ENCODE measurements at places on chromosomes 5 and 9.

DNA sequence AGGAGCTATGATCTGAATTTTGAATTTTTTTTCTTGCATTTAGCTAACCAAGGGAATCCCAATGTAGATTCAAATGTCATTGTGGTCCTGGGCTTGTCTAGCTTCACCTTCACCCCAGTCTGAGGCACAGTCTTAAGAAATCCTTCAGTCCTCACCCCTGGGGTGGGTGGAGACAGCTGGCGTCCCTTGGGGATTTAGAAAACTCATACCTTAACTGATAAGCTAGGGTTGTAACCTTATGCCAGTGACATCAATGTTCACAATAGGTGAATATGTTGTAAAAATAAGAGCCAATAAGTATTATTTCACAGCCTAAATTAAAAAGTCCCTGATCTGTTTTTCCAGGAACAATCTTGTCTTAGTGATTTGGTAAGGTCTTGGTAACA, 4.6 kb downstream of the ISOC1 start:
- no peak for DNase-seq

- no peak for DNase-seq
Measured at GRCh38 chr5:154811239-154811638, 39.2 kb downstream of the FAXDC2 start.

DNA sequence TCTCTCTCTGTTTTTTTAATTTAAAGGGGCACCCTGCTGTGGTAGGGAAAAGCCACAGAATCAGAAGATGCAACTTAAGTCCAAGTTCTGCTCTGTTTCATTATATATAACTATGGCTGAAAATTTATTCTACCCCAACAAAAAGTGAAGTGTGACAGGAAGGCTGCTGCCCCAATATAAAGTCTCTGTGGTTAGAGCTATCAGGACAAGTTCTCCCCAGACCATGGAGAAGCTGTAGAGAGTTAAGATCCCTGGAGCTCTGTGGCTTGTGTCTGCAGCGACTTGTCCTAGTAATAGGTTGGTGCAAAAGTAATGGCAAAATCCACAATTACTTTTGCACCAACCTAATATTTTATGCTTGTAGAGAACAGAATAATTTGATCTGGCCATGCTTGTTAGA, 250.9 kb downstream of the PSAT1 start:
- no peak for DNase-seq

DNA sequence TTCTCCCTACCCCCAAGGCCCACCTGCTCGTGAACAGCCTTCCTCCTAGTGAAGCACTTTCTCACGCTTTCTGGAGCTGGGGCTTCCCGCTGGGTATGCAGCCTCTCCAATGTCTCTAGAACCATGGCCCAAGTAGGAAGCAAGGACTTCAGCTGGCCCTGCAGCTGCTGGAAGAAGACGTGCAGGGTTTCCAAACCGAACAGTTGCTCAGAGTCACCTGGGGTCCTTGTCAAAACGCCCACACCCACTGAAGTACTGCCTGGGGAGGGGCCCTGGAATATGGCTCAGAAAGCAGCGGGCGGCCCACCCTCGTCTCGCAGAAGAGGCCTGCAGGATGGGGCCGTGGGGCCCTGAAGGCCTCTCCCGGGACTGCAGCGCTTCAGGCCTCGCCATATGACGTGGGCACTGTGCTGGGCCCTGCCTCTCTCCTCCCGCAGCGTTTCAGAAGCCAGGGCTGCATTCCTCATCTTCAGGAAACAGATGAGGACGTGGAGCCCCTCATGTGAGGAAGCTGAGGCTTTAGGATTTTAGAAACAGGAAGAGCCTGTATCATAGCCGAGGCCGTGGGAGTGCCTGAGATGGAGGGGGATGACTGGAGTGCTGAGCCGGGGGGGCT, 116.0 kb upstream of the LMX1B start:
- no peak for DNase-seq

GRCh38 chr5:82147860-82148573, 130.1 kb downstream of the RPS23 start:
- DNase-seq: no peak

DNA sequence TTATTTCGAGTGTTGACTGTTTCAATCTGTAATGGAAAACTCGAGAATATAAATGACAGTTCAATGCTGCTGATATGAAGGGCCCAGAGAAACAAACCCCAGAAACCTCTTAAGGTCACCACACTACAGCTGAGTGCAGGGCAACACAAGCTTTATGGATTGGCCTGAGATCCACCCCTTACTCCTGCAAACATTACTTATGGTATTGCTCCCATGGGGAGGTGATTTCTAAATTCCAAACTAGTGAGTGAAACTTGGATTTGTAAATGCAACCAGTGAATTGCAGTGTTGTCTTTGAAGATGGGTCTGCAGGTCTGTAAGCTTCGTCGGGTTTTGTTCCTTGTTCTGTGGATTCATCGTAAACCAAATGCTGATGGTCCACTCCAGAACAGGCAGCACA, 85.4 kb downstream of the NTRK2 start:
- DNase-seq: no peak

DNA sequence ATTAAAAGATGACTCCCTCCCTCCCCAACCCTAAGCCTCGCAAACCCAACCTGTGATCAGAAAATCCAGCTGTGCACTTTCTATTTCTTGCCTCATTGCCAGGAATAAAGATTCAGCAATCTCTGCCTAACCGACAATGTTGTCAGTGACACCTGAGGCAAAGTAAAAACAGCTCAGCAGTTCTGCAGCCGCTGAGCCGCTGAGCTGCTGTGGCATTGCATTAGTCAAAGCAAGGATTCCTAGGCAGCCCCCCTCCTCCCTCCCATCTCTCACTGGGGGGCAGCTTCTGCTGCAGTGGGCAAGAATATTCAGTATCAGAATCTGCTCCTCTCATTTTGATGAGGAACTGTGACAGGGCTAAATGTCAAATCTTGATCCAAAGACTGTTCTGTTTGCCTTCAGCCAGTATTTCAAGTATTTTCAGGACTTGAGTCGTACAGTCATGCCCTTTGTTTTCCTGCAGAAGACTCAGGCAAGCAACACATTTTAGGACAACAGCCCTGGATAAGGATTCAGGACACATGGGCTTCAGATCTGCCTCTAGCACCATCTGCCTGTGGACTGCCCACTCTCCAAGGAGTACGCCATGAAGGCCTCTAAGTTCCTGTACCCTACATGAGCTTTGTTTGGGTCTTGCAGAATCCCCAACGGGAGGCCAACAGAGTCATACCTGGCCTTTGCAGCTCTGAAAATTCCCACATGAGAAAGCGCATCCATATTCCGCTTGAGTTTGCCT, 41.1 kb upstream of the DAP start:
- DNase-seq: no peak

DNA sequence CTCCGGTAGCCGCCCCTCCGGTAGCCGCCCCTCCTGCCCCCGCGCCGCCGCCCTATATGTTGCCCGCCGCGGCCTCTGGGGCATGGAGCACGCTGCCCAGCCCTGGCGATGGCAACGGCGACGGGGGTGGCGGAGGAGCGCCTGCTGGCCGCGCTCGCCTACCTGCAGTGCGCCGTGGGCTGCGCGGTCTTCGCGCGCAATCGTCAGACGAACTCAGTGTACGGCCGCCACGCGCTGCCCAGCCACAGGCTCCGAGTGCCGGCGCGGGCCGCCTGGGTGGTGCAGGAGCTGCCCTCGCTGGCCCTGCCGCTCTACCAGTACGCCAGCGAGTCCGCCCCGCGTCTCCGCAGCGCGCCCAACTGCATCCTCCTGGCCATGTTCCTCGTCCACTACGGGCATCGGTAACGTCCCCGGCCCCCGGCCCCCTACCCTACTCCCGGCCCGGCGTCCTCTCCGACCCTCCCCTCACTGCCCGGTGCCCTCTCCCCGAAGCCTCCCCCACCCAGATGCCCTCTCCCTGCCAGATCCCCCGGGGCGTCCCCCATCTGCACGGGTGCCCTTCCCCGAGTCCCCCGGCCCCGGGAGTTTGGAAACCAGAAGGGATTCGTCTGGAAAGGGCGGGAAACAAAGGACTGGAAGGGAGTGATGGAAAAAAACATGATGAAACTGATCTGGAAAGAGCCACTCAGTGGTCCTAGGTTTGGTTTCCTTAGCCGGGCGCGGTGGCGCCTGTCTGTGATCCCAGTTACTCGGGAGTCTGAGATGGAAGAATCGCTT, 417 bp downstream of the SRD5A1 start:
- DNase-seq: peak; percentile 6

GRCh38 chr5:134792286-134792685, 33.7 kb downstream of the DDX46 start:
- no peak for DNase-seq

DNA sequence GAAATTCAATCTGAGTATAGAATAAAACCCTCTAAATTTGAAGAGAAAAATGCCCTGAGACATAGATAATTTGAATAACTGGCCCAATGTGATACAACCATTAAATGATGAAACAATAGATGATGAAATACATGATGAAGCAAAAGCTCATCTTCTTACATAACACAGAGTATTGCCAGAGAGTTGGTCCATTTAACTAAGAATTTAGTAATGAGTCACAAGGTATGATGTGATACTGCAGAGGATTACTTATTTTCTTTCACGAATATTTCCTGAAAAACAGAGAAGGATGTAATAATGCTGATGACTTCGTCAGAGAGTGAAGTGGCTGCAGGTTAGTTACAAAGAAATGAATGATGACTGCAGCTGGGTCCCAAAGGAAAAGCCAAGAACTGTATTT, 379.3 kb downstream of the CDH12 start:
- DNase-seq: no peak

DNA sequence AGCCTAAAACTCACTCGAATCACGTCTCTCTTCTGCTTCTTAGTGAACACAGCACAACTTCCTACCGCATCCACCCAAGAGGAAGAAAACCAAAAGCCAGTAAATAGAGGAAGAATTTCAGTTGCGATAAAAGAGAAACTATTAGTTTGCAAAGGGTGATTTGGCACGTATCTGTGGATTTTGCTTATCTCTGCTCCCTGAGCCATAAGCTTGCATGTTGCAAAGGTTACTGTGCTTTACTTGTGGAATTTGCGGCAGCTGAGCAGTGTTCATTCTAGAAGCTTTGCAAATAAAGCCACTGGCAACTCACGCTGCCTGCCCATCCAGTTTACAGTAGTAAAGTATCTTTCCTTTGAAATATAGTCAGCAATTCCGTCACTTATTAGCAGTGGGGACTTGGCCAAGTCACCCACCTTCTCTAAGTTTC, 149.0 kb upstream of the PCA3 start:
- no peak for DNase-seq

DNA sequence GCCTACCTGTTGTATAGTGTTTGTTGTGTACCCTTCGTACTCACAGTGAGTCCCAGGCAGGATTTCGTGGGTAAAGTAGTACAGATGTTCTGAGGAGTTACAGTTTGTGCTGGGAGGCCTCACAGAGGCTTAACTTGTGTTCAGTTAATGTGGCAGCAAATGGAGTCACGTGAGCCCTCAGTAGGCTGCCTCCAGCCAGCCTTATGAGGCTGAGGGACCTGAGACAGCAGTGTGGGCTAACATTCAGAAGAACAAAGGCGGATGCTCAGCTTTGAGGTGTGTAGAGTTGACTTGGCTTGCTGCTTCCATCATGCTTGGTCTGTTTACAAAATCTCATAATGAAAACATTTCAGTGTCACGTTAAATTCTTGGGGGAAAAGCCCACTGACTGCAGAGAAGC, 118.1 kb downstream of the TRIO start:
- DNase-seq: no peak

DNA sequence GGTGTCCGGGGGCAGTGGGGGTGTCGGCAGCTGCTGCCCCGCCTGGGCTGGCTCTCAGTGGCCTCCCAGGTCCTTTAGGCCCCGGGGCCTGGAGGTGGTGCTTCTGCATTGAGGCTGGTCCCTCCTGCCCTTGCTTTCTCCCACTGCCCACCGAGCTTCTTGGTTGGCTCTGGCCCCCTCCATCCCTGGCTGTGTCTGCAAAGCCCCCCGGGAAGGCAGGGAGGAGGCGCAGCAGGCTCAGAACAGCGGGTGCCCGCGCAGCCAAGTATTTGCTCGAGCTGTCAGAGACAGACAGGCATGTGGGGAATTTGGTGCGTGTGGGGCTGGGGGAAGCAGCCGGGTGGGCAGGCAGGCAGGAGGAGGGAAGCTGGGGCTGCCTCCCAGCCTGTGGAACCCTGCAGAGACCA, 11.5 kb downstream of the CXXC5 start:
- DNase-seq: no peak

- DNase-seq: no peak
Measured at GRCh38 chr9:104386013-104386412, 118.0 kb upstream of the OR13F1 start.

- no peak for DNase-seq
Measured at GRCh38 chr5:131996210-131997025, 15.0 kb downstream of the ACSL6 start.

- DNase-seq: no peak
Measured at GRCh38 chr5:168315416-168316138, 24.1 kb downstream of the WWC1 start.

- no peak for DNase-seq
Measured at GRCh38 chr5:8050616-8051175, 181.7 kb downstream of the MTRR start.

GRCh38 chr9:96108691-96109380, 193.1 kb downstream of the HSD17B3 start:
- DNase-seq: no peak

- no peak for DNase-seq
Measured at GRCh38 chr5:74767579-74767913, 497 bp downstream of the NSA2 start.

- DNase-seq: no peak
Measured at GRCh38 chr5:122054266-122054665, 23.8 kb downstream of the LOX start.

GRCh38 chr5:112210430-112211005, 208.6 kb downstream of the EPB41L4A start:
- DNase-seq: no peak

DNA sequence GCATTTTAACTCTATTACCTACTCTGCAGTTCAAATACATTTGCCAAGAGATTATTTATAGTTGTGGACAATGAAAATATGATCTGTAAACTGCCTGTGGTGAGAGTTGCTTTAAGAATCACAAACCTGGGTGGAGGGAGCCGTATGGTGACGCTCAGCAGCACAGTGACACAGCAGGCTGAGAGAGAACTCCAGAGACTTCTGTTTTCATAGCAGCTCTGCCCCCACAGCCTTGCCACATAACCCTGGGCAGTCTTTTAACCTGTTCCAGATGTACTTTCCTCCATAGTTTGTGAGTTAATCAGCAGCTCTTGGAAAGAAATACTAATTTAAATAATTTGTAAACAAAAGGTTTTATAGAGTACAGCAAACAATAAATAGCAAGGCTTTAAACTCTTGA, 450.5 kb downstream of the ELAVL2 start:
- DNase-seq: no peak

DNA sequence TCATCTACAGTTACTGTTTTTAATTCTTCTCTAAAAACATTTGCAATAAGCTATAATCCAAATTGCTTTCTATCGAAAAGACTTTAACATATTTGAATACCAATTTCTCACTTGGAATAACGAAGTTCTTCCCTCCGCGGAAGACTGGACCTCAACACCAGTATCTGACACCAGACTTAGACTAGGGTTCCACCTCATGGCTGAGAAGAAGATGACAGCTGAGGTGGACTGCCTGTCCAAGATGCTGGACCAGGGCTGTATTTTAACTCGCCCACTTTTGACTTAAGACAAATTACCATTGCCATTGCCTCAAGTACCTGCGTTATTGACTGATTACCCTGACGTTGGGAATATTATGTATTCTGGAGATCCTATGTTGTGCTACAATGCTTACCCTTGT, 34.1 kb downstream of the ZMAT2 start:
- no peak for DNase-seq

GRCh38 chr9:87199278-87199677, 252.0 kb upstream of the GAS1 start:
- DNase-seq: no peak

Data from activated CD4-positive, alpha-beta T cell treated with anti-CD3 and anti-CD28 coated beads for 24 hours (primary cell).